ENCODE measurements at places on chromosomes 5 and 9. TPM values are rescaled to one million over a fixed set of nuclear protein-coding genes. Genes with fewer than 3 reads are reported as not detected.

DNA sequence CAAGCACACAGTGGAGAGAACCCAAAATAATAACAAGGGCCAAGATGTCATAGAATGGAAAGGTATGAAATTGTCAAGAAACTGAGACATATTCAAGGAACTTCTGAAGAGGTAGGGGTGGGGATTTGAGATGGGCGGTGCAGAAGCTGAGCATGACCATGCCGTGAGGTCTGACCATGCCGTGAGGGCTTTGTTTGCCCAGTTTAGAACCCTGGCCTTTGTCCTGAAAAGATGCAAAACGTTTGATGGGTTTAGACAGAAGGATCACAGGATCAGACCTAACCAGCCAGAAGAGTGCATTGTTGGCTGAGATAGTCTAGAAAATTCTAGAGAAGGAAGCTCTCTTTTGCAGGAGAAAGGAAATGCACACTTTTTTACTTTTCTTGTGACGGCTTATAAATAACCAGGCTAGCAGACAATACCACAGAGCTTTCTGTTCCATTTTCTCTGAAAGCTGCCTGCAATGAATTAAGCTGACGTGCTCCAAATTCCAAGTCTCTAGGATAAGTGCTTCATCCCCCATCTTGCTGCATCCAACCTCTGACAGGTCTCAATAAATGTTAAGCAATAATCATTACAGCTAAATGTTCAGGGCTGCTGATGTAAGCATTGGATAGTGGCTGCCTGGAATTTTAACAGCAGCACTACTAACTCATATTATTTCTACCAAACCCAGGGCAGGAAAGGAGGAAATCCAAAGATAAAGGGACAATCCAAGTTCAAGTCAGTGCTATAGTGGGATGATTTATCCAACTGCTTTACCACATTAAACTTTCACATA lies 110.9 kb upstream of the IL6ST start:
- DNase-seq: no peak
- no peaks in the 10 kb centered on the region for H3K36me3 ChIP-seq
- H3K4me1 ChIP-seq: peaks cover 9% of the 10 kb centered on the region
- H3K27me3 ChIP-seq: no peaks in the 10 kb centered on the region
- no peak overlapping the region for H3K27ac ChIP-seq

DNA sequence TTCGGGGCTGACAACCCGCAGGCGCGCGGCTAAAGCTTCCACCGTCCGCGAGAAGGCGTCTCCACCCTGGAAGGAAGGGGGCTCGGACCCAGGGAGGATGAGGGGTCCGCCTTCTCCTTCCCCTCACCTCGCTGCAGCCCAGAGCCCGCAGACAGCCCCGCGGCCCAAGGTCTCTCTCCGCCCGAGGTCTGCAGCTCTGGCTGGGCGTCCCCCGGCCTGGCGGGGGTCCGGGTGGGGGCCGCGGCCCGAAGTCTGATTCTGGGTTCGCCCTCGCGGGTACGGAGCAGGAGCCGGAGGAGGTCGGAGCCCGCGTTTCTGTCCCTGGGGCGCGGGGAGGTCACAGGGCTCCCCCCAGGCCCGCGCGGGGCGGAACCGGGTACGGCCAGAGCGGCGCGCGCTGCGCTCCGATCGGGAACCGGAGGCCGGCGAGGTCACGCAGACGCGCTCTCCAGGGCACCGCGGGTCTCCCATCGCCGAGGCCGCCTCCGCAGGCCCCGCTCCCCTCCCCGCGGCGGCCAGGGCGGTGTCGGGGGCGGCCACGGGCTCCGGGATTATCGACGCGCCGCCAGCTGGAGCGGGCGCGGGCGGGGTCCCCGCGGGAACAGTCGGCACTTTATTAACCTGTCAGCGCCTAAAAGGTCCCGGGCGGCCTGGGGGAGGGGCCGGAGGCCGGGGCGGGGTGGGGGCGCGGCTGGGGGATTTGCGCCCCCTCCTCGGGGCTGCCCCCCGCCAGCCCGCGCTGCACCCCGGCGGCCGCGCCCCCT lies 11.6 kb downstream of the LHX3 start:
- no peaks in the 10 kb centered on the region for H3K36me3 ChIP-seq
- no peaks in the 10 kb centered on the region for H3K4me1 ChIP-seq
- no peak overlapping the region for H3K27ac ChIP-seq
- H3K27me3 ChIP-seq: peaks cover 28% of the 10 kb centered on the region
- no peak for DNase-seq
- H3K4me3 ChIP-seq: no peak overlapping the region

Gene KCNV2
- not detected for total RNA-seq

DNA sequence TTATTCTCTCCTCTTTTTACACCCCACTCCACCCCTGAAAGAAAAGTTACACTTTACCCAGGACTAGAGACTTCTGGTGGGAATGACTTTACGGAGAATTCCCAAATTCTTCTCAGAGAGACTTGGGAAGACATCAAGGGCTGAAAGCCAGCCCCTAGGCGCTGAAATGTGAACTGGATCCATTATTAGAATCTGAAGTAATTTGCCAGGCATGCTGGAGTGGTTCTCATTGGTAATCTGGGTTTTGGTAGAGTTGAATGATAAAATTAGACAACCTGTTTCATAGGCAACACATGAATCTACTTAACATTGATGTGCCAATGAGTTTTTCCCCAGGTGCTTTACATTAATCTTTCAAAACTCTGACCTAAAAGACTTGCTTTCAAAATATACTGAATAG lies 324.8 kb downstream of the ADAMTS6 start:
- no peak overlapping the region for H3K4me3 ChIP-seq
- H3K27ac ChIP-seq: no peak overlapping the region
- no peaks in the 10 kb centered on the region for H3K27me3 ChIP-seq
- no peaks in the 10 kb centered on the region for H3K36me3 ChIP-seq
